ENCODE measurements at places on chromosomes 12 and 14.
A peak's percentile ranks its signal among the peaks of the same experiment; 100 is the strongest.

DNA sequence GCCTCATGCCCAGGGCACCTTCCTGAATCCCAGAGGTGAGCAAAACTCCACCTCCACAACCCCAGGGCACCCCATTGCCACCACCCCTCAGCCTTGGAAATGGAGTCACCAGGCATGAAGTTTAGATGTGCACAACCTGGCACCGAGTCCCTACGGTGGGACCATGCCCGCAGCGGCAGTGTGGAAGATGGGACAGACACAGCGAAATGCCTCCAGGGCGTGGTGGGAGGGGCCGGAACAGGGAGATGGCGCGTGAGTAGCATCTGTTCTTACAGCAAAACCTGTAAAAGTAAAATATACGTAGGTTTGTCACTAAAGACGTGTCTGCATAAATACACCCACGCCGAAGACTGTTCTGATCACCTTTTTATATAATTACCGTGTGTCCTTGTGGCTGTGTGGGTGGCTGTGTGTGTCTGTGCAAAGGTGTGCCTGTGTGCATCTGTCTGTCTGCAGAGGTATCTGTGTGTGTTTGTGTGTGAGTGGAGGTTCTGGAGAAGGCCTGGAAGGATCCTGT, 17.4 kb upstream of the DEGS2 start:
- no peak for DNase-seq

- no peak for DNase-seq
These were observed 136.4 kb downstream of the KIF26A start for GRCh38 chr14:104274806-104275205.

GRCh38 chr12:29415111-29415510, 34.1 kb upstream of the ERGIC2 start:
- DNase-seq, result no peak

- no peak for DNase-seq
These were observed 54.2 kb downstream of the RCOR1 start for GRCh38 chr14:102646615-102647014.

GRCh38 chr14:65103150-65103760, 938 bp upstream of the MAX start:
- peak; percentile 35 for DNase-seq

DNA sequence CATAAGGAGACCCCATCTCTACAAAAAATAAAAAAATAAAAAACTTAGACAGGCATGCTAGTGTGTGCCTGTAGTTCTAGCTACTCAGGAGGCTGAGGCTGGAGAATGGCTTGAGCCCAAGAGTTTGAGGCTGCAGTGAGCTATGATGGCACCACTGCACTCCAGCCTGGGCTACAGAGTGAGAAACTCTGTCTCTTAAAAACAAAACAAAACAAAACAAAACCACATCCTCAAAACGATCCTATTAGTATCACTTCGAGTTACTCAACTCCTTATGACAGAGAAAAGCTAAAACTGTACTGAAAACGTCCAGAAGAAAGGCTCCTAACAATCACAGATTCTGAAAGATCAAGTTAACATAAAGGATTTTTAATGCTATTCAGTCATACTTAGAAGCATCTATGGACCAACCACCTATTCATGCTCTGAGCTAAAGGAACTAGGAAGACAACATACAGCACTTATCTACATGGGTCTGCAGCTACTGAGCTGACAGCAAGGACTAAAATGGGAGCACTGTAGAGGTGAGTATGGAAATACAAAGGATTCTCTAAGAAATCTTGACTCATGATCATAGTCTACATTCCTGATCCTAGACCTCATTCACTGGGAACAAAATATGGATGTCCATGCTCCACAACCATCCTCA, 75.3 kb upstream of the DUSP6 start:
- no peak for DNase-seq

DNA sequence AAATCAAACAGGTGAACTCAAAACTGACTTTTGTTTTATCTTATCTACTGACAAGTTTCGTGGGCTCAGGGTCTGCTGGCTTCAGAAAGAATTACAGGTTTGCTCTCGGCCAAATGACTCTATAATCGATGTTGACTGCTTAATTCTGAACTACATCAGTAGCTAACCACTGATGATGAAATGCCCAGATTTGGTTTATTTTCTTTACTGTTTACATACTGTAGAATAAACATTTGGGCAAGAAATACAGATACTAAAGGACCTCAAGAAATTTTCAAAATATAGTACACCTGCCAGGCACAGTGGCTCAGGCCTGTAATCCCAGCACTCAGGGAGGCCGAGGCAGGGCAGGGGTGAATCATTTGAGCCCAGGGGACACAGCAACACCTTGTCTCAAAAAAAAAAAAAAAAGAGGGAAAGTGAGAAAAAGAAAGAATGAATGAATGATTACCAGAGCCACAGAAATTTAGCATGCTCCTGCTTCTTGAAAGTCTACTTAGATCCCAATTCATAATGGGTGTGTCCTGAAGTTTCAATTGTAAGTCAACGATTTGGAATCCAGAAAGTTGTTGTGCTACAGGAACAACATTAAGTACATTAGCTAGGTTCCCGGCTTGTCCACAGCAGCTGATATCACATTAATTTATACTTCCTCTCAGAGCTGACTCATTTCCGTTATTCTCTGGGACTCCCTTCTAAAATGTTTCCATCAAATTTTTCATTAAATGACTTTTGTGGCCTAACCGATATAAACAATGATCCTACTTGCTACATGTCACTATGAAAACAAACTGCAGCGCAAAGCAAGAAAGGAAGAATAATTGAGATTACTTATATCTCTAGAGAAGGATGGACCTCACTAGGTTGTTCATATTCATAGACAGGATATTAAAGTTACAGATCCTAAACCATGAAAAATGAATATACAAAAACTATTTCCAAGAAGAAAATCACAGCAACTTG, 134.3 kb downstream of the MED13L start:
- no peak for DNase-seq

GRCh38 chr14:79179985-79180384, 1009.8 kb downstream of the NRXN3 start:
- DNase-seq, result no peak

DNA sequence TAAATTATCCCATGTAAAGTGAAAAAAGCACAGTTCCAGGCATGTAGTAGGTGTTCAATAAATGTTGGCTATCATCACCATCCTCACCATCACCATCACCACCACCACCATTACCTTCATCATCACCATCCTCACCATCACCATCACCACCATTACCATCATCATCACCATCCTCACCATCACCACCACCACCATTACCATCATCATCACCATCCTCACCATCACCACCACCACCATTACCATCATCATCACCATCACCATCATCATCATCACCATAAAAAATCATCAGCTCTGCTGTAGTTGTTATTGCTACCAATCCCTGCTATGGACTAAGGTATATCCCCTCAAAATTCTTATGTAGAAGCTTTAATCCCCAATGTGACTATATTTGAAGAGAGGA, 15.1 kb downstream of the ISCU start:
- no peak for DNase-seq

- no peak for DNase-seq
These were observed 12.5 kb downstream of the CIT start for GRCh38 chr12:119864591-119864990.

- no peak for DNase-seq
These were observed 123.5 kb upstream of the BCL2L14 start for GRCh38 chr12:11947213-11947612.

- no peak for DNase-seq
These were observed 51.5 kb downstream of the FAR2 start for GRCh38 chr12:29200586-29200985.

DNA sequence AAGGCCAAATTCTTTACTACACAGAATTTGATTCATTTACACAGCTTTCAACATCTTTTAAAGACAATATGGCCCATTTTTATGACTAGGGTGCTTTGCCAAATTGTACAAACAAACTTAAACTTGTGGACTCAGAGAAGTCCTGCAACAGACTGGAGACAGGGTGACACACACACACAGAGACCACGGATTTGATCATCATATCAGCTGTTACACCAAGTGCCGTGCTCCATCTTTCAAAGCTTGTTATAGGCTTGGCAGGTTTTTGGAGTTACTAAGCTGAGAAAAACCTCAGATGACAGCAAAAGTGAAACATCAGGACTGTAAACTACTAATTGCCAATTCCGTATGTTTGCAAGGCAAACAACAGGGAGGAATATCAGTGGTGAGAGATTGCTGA, 811.7 kb downstream of the GALC start:
- no peak for DNase-seq

DNA sequence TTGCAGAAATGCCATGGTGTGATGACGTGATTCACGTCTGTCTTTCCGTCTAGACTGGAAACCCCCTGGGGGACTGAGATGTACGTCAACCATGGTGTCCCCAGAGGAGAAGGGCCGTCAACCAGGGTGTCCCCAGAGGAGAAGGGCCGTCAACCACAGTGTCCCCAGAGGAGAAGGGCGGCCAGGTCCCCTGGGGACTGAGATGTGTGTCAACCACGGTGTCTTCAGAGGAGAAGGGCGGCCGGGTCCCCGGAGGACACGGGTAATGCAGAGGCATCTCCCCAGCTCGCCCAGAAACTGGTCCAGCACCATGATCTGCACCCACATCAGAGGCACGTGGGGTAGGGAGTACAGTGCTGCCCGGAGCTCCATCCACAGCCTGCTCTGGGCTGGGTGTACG, 30.6 kb upstream of the GALNT9 start:
- DNase-seq, result no peak

- peak; percentile 11 for DNase-seq
These were observed 177.8 kb upstream of the EEA1 start for GRCh38 chr12:93106910-93107309.

DNA sequence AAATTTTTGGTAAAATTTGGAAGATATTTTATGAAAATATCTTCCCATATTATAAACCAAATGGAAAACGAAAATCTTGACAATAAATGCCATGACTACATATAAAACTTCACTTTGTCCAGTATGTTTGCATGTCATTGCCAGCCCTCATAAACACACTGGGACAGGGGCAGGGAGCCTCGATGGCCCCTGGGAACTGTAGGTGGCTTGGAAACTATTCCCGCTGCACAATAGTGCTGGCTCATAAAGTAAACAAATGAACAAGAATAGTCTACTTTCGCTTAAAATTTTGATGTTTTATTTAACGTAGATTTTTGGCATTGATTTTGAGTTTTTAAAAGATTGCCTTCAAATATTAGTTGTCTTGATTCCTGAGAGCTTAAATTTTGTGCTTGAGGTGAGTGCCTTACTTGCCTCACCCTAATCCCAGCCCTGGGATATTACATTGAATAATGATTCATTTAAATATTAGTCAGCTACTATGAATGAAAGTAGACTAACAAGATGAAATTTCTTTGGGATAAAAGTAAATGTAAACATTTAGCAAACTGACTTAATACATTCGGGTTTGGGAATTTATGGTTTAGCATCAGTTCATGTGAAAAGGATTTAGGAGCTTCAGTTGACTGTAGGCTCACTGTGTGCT, 74.0 kb upstream of the PKP2 start:
- no peak for DNase-seq

GRCh38 chr12:13144266-13144828, 40.9 kb upstream of the GSG1 start:
- DNase-seq, result no peak

DNA sequence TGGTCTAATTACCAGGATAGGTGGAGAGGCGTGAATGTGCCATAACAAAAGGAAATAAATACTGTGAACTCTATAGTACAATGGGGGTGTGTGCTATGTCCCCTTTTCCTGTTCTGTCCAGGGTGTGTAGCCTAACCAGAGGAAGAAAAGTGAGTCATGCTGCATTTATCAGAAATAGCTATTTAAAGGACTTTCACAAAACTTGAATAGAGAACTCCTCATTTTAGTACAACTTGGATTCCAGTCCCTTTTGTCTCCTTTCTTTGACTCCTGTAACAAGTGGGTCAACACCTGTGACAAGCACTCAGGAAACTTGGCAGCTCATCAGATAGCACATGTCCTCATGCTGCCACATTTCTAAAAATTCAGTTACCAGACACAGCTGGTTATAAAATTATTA, 123.4 kb downstream of the CCDC91 start:
- DNase-seq, result no peak

DNA sequence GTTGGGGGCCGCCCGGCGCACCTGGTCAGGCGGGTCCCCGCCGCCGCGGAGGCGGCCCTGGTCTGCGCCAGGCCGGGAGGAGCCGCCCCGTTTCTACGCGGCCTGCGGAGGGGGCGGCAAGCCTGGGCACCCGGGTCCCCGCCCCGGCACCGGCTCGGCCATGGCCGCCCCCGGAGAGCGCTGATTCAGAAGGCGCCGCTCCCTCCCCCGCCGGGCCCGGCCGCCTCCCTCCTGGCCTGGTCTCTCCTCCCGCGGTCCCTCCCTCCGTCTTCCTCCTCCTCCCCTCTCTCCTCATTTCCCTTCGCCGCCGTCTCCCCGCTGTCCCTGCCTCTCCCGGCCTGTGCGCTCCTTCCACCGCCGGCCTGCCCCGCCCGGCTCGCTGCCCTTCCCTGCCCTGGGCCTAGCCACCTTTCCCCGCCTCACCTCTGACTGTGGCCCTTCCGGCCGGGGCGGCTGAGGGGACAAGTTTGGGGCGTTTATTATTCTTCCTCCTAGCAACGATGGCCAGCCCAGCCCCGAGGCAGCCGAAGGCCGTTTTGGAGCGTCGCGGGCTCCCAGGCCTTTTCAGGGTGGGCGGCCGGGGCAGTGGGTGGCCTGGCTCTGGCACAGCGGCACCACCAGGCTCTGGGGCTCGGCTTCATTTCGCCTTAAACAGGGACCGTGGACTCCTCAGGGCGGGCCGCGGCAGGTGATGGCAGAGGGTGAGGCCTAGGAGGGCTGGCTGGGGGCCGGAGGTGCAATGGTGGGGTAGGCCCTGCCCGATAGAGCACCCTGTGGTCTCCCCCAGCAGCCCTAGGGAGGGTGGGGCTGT, 768 bp downstream of the CEP170B start:
- DNase-seq, result peak; percentile 50

DNA sequence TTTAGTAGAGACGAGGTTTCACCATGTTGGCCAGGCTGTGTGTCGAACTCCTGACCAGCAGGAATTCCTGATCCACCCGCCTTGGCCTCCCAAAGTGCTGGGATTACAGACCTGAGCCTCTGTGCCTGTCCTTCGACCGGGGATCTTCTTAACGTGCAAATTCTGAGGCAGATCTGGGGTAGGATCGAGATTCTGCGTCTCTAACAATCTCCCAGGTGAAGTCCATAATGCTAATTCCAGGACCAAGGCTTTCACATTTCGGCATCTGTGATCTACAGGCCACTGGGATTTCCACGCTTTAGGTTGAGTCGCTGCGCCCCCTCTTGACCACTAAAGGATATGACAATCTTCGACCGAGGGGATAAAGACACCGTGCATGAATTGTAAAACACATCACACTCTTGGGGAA, 24.8 kb downstream of the FOS start:
- DNase-seq, result peak; percentile 66

GRCh38 chr14:24297190-24297964, 2.2 kb downstream of the DHRS1 start:
- no peak for DNase-seq
